ENCODE measurements at places on chromosomes 3 and 15.

DNA sequence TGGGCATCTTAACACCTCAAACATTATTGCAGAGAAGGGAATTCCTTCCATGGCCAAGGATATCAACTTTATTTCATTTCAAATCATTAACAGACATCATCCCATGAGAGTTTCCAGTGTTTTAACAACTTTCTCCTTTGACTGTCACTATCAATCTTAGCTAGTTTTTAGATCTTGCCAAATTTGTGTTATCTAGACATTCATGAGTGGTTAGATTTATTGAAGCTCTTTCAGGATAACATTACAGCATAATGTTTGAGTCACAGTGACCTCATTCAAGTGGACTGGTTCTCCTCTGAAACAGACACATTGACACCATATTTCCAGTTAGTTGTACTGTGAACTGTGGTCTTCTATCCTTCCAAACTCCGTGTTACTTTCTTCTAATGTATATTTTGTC is 8.6 kb upstream of the TNFAIP8L3 start:
- DNase-seq, result no peak

GRCh38 chr15:90901175-90902039 is 1.7 kb upstream of the MAN2A2 start:
- peak; percentile 10 for DNase-seq

DNA sequence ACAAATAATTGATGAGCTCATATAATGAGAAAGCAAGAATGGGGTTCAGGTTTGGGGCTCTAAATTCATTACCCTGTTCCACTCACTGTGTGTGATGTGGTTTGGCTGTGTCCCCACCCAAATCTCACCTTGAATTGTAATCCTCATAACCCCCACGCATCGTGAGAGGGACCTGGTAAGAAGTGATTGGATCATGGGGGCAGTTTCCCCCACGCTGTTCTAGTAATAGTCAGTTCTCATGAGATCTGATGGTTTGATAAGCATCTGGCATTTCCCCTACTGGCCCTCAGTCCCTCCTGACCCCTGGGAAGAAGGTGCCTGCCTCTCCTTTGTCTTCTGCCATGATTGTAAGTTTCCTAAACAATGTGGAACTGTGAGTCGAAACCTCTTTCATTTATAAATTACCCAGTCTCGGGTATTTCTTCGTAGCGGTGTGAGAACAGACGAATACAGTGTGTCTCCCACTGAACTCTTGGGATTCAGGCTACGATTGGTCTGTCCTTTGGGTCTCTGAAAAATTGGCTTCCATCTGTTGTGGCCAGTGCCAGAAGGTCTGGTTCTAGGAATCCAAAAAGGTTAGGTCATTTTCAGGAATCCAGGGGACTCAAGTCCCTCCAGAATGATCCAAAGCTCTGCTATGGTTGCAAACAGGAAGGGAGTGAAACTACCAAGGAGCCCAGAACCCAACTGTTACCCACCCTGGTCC is 87.7 kb downstream of the XXYLT1 start:
- no peak for DNase-seq

- peak; percentile 94 for DNase-seq
These were observed 120.5 kb downstream of the XXYLT1 start for GRCh38 chr3:195150181-195151118.

DNA sequence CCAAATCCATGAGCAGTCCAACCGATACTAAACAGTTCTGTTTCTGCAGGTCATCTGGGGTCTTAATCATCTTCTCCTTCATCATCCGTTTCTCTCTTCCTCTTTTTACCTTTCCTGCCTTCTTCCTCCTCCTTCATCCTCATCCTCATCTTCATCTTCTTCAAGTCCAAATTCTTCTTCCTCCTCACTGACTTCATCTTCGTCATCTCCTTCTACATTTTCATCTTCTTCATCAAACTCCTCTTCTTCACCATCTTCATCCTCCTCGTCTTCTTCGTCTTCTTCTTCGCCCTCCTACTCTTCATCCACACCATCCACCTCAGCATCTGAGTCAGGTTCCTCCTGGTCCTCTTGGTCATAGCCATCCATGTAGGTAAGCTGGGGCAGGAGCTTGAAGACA is 14.2 kb upstream of the COMMD4 start:
- DNase-seq, result no peak

- DNase-seq, result no peak
These were observed at the start of gene ROBO1 for GRCh38 chr3:79767905-79768267. Gene ROBO1, minus strand, starts transcription at chr3:79767998.

DNA sequence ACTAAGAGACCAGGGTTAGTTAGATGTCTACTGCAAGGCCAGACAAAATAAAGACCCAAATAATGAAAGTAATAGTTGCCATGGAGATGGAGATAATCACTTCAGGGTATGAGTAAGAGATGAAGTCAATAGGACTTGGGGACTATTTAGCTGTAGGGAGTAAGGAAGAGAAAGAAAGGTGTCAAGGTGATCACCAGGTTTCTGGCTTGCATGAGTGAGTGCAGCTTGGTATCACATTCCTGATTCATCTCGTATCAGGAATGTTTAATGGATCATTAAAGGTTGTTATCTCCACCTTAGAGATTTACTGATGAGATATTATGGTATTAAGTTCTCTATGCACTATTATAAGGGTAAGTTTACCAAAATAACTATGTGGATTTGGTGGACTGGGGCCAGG is 357.4 kb upstream of the ATP11B start:
- no peak for DNase-seq

Measured in osteoblast (primary cell).